ENCODE measurements at places on chromosomes 1 and 21.

- no peak for DNase-seq
Measured at GRCh38 chr21:41219498-41220207, 51.7 kb downstream of the BACE2 start.

DNA sequence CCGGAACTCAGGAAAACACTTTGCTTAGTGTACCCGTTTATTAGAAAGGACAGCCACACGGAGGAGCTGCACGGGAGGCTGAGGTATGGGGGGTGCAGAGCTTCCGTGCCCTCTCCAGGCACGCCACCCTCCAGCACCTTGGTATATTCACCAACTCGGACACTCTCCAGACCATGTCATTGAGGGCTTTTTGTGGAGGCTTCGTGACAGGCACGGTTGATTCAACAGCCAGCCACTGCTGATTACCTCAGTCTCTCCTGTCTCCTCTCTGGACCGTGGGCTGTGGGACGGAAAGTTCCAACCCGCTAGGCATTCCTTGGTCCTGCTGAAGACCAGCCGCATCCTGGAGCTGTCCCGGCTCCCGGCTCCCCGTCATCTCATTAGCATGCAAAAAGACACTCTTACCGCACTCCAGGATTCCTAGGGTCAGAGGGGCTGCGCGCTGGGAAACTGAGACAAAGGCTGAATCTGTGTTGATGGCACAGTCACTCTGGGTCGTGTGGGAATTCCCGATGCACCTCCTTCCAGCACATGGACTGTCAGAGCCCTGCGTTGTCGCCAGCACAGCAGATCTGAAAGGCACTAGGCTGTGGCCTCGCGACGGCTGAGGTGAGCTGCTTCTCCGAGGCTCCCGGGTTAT, 65.6 kb downstream of the PRKCZ start:
- no peak for DNase-seq

GRCh38 chr21:45529785-45530422, 12.3 kb downstream of the SLC19A1 start:
- no peak for DNase-seq

- DNase-seq: no peak
Measured at GRCh38 chr1:4131734-4132133, 231.7 kb upstream of the C1orf174 start.

GRCh38 chr1:15352128-15352957, 57.3 kb upstream of the EFHD2 start:
- DNase-seq: no peak

- no peak for DNase-seq
Measured at GRCh38 chr1:240806200-240806745, 194.3 kb upstream of the GREM2 start.

GRCh38 chr1:86499987-86500593, 31.4 kb downstream of the CLCA1 start:
- peak; percentile 64 for DNase-seq

- no peak for DNase-seq
Measured at GRCh38 chr1:15288173-15288926, 41.3 kb downstream of the FHAD1 start.

DNA sequence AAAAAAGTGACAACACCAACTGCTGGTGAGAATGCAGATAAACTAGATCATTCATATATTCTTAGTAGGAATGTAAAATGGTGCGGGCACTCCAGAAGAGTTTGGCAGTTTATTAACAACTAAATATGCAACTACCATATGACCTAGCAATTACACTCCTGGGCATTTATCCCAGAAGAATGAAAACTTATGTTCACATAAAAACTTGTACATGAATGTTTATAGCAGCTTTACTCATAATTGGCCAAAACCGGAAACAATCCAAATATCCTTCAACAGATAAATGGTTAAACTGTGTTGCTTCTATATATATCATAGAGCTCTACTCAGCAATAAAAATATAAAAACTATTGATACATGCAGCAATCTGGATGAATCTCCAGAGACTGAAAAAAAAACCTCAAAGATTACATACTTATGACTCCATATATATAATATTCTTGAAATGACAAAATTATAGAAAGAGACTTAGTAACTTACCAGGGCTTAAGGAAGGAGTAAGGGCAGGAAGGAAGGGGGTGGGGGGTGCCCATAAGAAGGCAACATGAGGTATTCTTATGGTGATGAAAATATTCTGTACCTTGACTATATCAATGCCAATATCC, 99.9 kb downstream of the KCNH1 start:
- no peak for DNase-seq

DNA sequence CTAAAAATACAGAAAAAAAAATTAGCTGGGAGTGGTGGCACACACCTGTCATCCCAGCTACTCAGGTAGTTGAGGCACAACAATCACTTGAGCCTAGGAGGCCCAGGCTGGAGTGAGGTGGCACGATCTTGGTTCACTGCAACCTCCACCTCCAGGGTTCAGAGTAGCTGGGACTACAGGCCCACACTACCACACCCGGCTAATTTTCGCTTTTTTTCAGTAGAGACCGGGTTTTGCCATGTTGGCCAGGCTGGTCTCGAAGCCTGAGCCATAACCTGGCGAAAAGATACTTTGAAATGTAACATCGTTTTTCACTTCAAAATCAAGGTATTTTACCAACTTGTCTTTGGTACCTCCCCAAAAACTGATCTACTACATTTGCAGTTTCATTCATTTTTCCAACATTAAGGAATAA, 6.1 kb downstream of the GAS5 start:
- DNase-seq: no peak

- no peak for DNase-seq
Measured at GRCh38 chr1:50562106-50562505, 138.9 kb upstream of the DMRTA2 start.

DNA sequence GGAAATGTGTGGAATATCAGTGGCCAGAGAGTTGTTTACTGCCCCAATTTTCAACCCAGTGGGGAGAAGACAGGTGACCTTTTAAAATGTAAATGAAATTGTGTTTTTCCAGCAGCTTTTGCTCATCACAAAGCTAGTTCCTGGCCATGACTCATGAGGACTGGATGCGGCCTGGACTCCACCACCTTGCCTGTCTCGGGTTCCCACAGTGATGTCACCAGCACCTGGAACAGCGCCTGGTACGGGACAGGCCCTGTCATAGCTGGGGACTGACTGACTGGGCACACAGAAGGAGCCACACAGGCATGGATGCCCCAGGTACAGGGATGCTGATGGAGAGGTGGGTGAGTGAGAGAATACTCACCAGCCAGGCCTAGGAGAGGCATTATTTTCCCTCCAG, 277.1 kb downstream of the AJAP1 start:
- DNase-seq: no peak

DNA sequence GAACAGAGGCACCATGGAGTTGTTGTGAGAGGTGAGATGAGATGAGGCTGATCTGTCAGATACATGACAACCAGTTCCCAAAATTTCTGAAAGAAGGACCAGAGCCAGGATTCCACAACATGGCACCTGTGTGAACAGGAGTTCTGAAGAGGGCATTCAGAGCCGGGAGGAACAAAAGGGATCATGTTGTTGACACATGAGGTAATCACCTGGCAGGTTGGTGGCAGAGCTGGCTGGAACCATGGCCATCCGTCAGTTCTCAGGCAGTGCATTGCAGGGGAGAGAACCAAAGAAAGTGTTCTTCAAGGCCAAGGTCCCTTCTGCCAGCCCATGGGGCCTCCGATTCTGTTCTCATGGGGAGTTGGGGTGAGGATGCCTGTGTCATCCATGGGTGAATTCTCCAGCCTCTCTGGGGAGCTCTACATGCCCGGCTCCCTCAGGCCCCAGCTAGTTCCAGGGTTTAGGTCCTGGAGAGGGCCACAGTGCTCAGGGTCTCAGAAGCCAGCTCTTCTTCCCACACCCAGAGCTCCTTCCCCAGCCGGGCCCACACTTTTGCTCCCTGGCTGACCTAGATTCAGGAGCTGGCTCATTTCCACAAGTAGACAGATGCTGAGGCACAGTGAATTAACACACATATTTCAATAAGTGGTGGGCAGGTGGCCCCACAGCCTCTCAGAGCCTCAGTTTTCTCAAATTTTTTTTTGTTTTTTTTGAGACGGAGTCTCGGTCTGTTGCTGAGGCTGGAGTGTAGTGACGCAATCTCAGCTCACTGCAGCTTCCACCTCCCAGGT, 49.1 kb upstream of the CTPS1 start:
- no peak for DNase-seq

DNA sequence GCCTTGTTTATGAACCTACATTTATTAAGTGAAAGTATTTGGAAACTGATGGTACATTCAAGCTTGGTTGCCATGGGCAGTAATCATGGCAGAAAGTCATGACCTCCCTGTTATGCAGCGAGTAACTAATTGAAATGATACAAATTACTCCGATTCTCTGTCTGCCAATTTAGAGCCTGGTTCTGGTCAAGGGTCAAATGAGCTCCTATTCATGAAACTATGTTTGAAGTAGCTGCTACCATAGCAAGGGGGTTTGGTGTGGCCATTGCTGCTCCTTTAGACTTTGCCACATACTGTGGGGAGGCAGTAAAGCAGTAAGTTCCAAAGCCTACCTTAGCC, 187.2 kb upstream of the FOXD3 start:
- no peak for DNase-seq

- DNase-seq: no peak
Measured at GRCh38 chr1:209667708-209668107, 7.5 kb upstream of the G0S2 start.

DNA sequence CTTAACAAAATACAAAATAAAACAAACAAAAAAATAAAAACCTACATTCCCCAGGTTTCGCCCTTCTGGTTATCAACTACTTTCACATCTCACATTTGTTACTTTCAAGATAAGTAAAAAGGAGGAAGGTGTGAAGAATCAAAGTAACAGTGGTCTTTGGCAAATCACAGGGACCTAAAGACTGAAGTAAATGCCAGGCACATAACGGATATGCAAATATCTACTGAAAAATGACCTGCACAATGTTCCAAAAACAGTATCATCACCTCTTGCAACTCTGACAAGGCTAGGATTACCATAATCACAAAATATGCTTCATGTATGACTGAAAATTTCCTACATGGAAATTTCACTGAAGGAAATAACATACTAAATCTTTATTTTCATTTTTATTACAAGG, 29.3 kb downstream of the COP1 start:
- no peak for DNase-seq

GRCh38 chr1:195173753-195174152, 1434.5 kb downstream of the KCNT2 start:
- DNase-seq: no peak

DNA sequence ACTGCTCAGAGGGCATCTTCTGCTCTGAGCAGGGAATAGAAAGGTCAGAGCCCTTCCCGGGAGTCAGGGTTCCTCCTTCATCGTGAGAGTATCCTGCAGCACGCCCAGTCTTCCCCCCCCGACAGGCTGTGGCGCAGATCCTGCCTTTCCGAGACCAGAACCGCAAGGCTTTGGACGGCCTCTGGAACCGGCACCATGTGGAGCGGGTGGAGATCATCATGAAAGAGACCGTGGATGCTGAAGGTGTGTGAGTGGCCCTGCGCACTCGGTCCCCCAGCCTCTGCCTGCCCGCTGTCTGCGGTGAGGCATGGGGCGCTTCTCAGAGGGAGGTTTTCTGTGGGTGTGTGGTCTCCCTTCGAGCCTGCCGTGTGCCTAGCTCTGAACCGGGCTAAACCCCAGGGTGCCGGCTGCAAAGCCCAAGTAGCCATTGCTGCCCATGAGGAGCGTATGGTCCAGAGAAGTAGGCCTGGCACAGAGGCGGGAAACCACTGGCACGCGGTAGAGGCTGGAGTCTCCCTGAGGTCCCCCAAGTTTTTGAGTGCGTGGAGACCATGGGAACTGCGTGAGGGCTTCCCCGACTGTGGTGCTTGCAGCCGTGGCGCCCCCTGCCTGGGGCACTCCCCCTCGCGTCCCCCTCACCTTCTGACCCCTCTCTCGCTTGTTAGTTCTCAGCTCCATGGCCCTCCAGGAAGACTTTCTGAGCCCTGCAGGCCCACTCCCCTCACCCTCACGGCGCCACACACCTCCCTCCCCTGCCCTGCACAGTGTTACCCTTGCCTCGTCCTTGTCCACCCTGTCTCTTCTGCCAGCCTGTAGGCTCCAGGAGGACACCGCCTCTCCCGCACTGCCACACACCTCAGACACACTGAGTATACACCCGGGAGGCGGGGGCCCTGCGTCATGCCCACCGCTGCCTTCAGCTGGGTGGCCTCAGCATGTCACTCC, 12.5 kb downstream of the H6PD start:
- no peak for DNase-seq

- no peak for DNase-seq
Measured at GRCh38 chr1:157230500-157230899, 92.3 kb upstream of the ETV3 start.

DNA sequence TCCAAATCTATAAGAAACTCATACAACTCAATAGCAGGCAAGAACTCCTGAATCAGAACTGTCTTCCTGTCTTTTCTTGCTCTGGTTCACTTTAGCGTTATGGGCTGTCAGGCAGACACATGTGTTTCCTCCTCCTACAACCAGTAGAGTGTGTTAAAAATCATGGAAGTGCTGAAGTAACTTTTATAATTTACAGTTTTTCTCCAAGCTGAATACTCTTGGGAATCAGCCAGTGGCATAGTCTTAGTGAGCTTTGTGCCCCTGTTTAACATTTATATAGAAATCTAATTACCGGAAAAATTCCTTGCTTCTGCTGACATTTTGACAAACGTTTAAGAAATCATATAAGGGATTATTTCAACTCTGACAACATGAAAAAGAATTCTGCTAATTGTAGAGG, 113.1 kb upstream of the RGS18 start:
- no peak for DNase-seq

GRCh38 chr1:11690397-11691301, 861 bp upstream of the DRAXIN start:
- no peak for DNase-seq

DNA sequence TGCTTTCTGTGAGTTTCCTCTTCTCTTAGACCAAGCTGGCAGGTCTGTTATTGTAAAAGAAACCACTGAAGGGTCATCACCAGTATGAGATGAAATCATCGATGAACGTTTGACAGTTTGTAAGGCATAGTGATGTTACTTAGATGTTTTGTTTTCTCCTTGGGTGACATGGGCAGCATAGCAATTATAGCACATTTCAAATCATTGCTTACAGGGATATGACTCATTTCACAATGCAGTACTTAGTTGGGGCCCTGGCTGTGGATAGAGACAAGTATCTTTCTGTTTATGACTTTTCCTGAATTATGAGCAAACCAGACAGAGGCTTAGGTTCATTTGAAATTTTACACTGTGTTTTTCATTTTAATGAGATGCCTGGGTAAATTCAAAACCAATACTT, 313.0 kb downstream of the RWDD3 start:
- DNase-seq: no peak

- no peak for DNase-seq
Measured at GRCh38 chr1:84379138-84379916, 19.0 kb upstream of the DNASE2B start.

- no peak for DNase-seq
Measured at GRCh38 chr1:59092126-59092525, 204.8 kb upstream of the FGGY start.

- DNase-seq: no peak
Measured at GRCh38 chr1:55839221-55839620, 624.1 kb upstream of the USP24 start.

GRCh38 chr1:30668024-30668423, 55.4 kb downstream of the MATN1 start:
- no peak for DNase-seq

GRCh38 chr1:13754510-13755103, 54.6 kb downstream of the PRDM2 start:
- DNase-seq: no peak

GRCh38 chr1:112337028-112337531, 58.9 kb upstream of the CTTNBP2NL start:
- DNase-seq: peak; percentile 24

- DNase-seq: no peak
Measured at GRCh38 chr21:36605426-36605825, 93.5 kb upstream of the SIM2 start.

GRCh38 chr1:226473325-226473724, 65.4 kb upstream of the PARP1 start:
- DNase-seq: no peak

GRCh38 chr21:31266241-31266640, 77.8 kb downstream of the TIAM1 start:
- no peak for DNase-seq
